ENCODE measurements at places on chromosomes 12 and 14.

GRCh38 chr12:89333564-89334252 lies 18.6 kb downstream of the DUSP6 start:
- DNase-seq = no peak

- DNase-seq = peak; percentile 91
These were observed 1.4 kb downstream of the FIGNL2 start for GRCh38 chr12:51846911-51847642.

DNA sequence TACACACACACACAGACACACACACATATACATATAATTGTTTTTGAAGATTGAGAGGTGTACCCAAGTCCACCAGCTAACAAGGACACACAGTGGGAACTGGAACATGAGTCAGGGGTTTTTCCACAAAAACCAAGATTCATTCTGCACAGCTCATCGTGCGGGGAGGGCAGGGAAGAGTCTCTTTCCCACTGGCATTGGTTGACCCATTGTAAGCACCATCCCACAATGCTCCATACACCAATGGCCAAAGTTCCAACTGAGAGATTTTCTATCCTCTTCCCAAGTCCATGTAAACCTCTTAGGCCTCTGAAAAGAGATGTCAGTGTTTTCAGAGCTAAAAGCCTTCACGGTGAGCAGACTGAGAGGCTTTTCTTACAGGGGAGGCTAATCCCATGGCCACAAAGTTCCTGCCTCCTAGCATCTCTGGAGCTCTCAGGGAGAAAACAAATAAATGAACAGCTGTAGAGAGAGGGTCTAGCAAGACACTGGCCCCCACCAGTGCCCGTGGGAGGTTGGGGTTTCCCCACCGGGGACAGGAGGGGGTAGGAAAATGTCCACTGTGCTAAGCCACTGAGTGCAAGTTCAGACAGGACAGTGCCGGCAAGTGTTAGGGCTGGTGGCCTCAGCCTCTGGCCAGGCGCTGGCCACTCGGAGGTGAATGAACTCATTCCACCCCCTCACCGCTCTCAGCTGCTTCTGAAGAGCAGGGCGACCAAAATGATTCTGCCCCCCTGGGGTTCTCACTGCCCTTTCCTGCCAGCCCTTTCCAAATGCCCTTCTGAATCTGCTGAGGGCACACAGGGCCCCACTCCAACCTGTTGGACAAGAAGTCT lies 21.5 kb upstream of the TC2N start:
- DNase-seq = no peak

GRCh38 chr12:9973949-9974348 lies 2.7 kb downstream of the CLEC12A start:
- DNase-seq = no peak

DNA sequence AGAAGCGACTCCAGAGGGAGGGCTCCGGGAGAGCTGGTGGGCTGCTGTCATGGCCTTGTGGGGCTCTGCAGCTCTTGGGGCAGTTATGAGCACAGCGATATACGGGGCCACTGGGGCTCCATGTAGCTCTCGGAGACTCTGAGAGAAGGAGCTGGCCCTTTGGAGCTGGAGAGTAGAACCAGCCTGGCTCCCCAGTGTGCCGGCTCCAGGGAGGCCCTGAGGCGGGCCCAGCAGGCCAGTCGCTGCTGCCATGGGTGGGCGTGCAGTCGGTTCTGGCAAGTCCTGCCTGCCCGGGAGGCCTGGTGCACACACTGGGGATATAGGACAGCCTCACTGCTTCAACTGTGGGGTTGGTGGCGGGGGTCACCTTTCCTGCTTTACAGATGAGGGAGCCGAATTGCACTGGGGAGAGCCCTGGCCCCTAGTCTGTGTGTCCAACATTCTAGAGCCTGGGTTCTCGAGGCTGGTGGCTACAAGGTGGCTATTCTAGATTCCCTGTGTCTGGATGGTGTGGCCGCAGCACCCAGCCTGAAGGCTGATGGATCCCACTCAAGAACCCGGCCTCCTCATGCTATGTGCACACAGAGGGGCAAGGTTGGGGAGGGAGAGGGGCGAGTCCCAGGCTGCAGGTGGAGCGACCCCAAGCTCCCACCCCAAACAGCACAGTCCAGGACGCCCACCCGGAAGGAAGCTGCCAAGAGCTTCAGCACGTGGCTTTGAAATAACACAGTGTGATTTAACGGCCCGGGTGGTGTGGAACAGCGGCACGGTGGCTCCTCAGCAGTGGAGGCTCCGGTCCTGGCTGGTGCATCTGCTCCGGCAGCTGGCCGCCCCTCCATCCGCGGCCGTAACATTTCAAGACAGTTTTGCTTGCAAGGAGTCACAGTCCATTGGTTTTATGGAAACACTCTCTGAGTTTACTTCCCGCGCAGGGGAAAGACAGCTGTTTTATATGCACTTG lies 188.3 kb upstream of the C14orf180 start:
- peak; percentile 75 for DNase-seq

GRCh38 chr12:27280412-27280811 lies 36.3 kb downstream of the STK38L start:
- DNase-seq = no peak
